ENCODE measurements at places on chromosomes 7 and 10. TPM values are rescaled to one million over a fixed set of nuclear protein-coding genes. Genes with fewer than 3 reads are reported as not detected.

GRCh38 chr10:91201213-91201996, 19.1 kb upstream of the PCGF5 start:
- peak overlapping the region; percentile 12 for H3K4me3 ChIP-seq
- DNase-seq, result peak; percentile 59
- peaks cover 65% of the 10 kb centered on the region for H3K4me1 ChIP-seq
- H3K36me3 ChIP-seq, result no peaks in the 10 kb centered on the region

DNA sequence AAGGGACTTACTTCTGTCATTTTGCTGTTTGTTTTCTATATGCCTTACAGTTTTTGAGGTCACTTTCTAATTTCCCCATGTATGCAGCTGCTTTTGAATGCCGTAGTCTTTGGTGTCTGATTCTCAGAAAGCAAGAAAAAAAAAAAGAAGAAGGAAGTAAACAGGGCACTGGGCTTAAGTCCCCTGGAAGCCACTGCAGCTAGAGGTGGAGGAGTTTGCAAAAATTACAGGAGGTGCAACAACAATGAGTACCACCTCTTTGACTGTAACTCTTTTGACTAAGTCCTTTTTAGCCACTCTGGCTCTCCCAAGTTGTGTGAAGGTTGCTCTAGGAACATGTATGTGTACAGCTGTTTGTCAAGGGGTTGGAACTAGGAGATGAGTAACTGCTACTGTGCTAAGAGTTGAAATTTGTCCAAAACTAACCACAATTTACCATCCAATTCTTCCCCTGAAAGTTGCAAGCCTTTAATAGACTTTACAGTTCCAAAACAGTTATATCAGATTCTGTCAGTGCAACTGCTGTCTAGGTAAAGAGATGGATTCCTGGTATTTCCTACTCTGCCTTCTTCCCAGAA, 588.0 kb upstream of the LRRN3 start:
- H3K36me3 ChIP-seq, result no peaks in the 10 kb centered on the region
- H3K4me3 ChIP-seq, result no peak overlapping the region
- no peak for DNase-seq
- H3K4me1 ChIP-seq, result no peaks in the 10 kb centered on the region
- H3K27me3 ChIP-seq, result no peaks in the 10 kb centered on the region
- no peak overlapping the region for H3K27ac ChIP-seq

- no peaks in the 10 kb centered on the region for H3K27me3 ChIP-seq
- H3K36me3 ChIP-seq, result no peaks in the 10 kb centered on the region
- H3K4me1 ChIP-seq, result no peaks in the 10 kb centered on the region
- DNase-seq, result no peak
Measured at GRCh38 chr7:50653126-50653864, 88.1 kb upstream of the DDC start.

DNA sequence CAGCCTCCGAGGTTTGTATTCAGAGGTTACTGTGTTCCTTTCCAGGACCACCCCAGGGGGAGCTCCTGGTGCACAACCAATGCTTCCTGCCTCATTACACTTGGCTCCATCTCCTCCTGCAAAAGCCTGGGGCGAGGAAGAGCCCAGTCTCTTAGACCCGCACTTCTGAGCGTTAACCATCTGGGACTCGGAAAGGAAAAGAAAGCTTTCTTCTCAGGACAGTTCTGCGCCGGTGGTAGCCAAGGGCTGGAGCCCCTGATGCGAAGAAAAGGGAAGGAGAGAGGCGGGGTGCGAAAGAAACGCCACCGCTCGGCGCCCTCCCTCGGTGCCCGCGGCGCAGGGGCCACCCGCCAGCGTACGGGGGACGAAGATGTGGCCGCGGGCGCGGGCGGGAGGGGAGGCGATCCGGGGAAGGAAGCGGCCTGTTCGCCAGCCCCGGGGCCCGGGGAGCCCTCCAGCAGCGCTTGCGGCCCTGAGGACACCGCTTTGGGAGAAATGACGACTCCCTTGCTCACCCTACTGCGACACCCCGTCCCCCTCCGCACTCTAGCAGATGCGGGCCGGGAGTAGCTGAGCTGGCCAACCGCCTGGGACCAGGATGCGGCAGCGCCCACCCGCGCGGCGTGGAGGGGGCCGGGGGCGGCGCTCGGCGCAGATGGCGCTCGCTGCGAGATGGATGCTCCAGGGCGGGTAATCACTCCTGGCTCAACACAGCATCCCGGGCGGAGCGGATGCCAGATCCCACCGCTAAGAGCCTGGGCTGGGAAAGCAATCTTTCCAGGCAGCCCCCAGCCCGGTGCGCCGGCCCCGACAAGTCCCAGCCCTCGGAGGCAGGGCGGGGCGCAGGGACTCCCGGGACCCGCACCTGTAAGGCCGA, 1.3 kb downstream of the NRCAM start:
- H3K4me1 ChIP-seq, result no peaks in the 10 kb centered on the region
- H3K36me3 ChIP-seq, result no peaks in the 10 kb centered on the region
- no peaks in the 10 kb centered on the region for H3K27me3 ChIP-seq

The PRKG1 gene
- not detected for total RNA-seq

DNA sequence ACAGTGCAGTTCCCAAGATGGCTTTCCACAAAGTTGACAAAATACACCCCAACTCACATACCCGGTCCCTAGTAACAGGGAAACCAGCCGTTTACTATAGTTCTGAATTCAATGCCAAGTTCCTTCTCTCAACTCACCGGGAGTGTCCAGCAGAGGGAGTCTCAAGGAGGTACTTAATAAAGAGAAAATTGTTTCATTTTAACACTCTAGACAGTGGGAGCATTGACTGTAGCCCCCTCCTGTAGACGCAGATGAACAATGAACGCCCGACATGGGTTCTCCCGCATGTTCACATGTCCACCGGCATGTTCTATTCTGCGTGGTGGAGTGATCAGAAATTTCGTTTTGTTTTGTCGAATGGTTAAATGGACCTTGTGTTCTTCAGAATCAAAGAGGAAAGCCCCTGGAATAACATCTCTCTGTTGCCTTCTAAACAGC, 1.9 kb downstream of the HIPK2 start:
- H3K27ac ChIP-seq, result peak overlapping the region; percentile 89
- H3K36me3 ChIP-seq, result no peaks in the 10 kb centered on the region

The HSPA14 gene
- total RNA-seq, result 17.6 TPM

The AMPH gene
- total RNA-seq, result not detected

The EPDR1 gene
- 0.81 TPM for total RNA-seq

The PIK3CG gene
- 54.9 TPM for total RNA-seq

The FAM24B gene
- total RNA-seq, result 9.9 TPM

GRCh38 chr10:60388116-60388625, 1.5 kb downstream of the ANK3 start:
- H3K36me3 ChIP-seq, result no peaks in the 10 kb centered on the region
- H3K27ac ChIP-seq, result no peak overlapping the region
- DNase-seq, result no peak
- no peak overlapping the region for H3K4me3 ChIP-seq

DNA sequence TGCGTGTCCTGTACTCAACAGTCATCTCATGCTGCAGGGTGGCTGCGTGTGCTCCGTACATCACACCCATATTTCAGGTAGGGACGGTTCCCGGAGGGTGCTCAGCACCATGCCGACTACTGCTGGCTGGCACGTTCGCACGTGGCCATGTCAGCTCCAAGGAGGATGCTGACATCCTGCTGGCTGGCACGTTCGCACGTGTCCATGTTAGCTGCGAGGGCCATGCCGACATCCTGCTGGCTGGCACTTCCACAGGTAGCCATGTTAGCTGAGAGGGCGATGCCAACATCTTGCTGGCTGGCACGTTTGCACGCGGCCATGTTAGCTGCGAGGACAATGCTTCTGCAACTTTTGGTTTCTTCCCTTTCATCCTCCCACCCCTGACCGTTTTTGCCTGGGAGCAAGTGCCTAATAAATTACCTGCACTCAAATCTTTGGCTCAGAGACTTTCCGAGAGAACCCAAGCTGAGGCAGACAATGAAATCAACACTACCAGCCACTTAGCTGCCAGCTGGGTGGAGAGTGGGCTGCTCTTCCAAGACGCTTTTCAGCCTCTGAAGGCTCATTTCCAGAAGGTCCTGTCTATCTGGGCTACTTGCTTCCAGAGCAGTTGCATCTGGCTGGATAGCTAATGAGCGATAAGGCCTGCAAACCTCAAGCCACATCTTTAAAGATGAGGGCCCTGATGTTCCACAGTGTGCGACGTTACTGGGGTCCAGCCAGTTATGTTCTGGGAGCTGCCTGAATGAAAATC, 104.6 kb downstream of the WDR37 start:
- H3K36me3 ChIP-seq, result no peaks in the 10 kb centered on the region
- no peak overlapping the region for H3K27ac ChIP-seq
- no peaks in the 10 kb centered on the region for H3K4me1 ChIP-seq

- H3K4me1 ChIP-seq, result no peaks in the 10 kb centered on the region
- H3K27me3 ChIP-seq, result no peaks in the 10 kb centered on the region
Measured at GRCh38 chr7:17009007-17009719, 127.4 kb upstream of the AGR3 start.

The IDI2 gene
- total RNA-seq, result not detected

DNA sequence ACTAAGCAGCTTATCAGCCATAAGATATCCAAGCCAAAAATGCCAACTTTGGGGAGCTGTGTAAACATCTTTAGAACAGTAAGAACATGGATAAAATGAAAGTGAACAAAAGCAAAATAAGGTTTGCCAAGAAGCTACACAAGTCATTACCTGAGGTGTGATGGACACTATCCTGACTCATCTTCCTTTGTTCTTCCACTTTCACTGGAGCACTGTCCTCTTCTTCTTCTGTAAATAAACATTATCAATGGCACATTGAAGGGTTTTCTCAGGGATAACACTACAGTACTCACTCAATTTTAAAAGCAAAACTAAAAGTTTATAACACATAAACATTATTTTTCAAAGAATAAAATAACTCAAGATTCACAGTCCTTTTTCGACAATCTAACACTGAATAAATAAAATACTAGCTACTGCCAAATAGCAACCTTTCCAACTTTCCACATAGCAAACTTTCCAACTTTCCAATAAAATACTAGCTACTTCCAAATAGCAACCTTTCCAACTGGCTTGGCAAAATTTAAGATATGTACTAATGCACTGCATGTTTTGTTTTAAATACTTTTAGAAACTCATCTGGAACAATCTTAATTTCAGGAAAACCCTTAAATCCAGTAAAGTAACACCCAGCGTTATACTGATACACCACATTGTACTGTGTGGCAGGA, 174.1 kb downstream of the SKAP2 start:
- DNase-seq, result no peak
- no peaks in the 10 kb centered on the region for H3K36me3 ChIP-seq
- no peaks in the 10 kb centered on the region for H3K4me1 ChIP-seq
- no peak overlapping the region for H3K4me3 ChIP-seq
- H3K27me3 ChIP-seq, result peaks cover 6% of the 10 kb centered on the region
- no peak overlapping the region for H3K27ac ChIP-seq

- H3K36me3 ChIP-seq, result no peaks in the 10 kb centered on the region
- H3K4me1 ChIP-seq, result no peaks in the 10 kb centered on the region
- H3K4me3 ChIP-seq, result no peak overlapping the region
- DNase-seq, result no peak
- no peak overlapping the region for H3K27ac ChIP-seq
- no peaks in the 10 kb centered on the region for H3K27me3 ChIP-seq
Measured at GRCh38 chr7:80815733-80816132, 103.1 kb downstream of the SEMA3C start.

- no peaks in the 10 kb centered on the region for H3K4me1 ChIP-seq
- no peaks in the 10 kb centered on the region for H3K27me3 ChIP-seq
- H3K4me3 ChIP-seq, result no peak overlapping the region
- no peaks in the 10 kb centered on the region for H3K36me3 ChIP-seq
- H3K27ac ChIP-seq, result no peak overlapping the region
Measured at GRCh38 chr7:76074972-76075370, 27.1 kb downstream of the MDH2 start.

The OAT gene
- 47.0 TPM for total RNA-seq

GRCh38 chr7:148256433-148256832, 334.1 kb upstream of the C7orf33 start:
- DNase-seq, result no peak
- no peaks in the 10 kb centered on the region for H3K36me3 ChIP-seq
- H3K4me3 ChIP-seq, result no peak overlapping the region
- H3K27me3 ChIP-seq, result no peaks in the 10 kb centered on the region
- no peak overlapping the region for H3K27ac ChIP-seq
- no peaks in the 10 kb centered on the region for H3K4me1 ChIP-seq

DNA sequence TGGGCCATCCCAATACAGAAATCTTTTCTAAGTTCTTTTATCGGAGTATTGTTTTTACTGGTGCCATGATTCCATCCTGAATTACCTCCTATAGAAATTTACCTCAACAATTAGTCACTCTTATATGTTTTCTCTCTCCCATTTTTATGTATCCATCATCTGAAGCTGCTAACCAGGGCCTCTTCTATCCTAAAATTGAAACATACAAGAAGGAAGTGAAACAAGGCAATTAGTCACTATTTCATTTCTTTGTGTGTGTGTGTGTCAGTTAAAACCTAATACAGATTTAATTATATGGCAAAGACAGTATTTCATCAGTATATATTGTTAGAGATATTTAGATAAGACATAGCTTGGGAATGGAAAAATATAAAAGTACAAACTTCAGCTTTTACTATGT, 148.4 kb upstream of the AHR start:
- H3K36me3 ChIP-seq, result no peaks in the 10 kb centered on the region
- H3K27me3 ChIP-seq, result no peaks in the 10 kb centered on the region
- no peak overlapping the region for H3K4me3 ChIP-seq
- no peak overlapping the region for H3K27ac ChIP-seq
- H3K4me1 ChIP-seq, result no peaks in the 10 kb centered on the region

DNA sequence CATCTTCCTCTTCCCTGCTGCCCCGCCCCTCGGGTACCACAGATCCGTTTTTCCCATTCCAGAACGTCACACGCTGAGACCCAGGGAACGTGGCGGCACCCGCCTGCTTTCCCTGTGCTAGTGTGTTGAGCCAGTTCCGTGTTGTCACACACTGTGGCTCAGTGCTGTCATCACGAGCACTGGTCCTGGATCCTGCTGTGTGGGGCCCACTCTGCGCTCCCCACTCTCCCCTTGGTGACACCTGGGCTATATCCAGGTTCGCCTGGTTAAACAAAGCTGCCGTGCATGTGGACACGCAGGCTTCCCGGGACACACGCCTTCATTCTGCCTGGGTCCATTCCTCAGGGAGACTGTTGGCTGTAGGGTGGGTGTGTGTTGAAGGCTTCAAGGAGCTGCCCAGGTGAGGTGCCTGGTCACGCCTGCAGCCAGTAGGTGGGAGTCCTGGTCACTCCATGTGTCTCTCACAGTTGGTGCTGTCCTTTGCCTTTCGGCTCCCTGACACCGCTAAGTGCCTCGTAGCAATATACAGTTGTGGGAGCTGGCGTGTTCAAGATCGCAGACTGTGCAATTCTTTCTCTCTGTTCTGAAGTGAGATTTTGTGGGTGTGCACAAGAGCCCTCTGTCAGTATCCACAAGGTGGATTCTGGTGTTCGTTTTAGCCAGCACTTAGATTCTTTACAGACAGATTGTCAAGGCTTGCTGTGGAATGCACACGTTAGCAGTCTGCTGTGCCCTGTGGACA, 88.6 kb downstream of the INPP5A start:
- H3K4me1 ChIP-seq, result no peaks in the 10 kb centered on the region
- H3K36me3 ChIP-seq, result no peaks in the 10 kb centered on the region
- no peaks in the 10 kb centered on the region for H3K27me3 ChIP-seq
- H3K27ac ChIP-seq, result no peak overlapping the region

DNA sequence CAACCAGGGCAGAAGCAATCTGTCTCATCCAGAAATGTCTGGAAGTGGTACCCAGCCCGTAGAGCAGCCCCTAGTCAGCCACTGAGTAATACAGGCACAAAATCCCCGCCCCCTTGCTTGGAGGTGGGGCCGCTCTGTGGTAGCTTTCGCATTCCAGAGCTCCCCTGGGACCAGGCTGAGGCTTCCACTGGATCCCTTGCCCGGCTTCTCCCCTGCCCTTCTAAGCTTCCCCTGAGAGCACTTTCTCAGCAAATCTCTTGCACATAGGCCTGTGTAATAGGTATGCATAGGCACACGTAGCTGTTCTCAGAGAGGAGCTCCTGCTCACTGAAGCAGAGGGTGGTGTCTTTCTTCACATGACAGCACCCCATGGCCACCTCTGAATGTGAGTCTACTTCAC, 144.2 kb downstream of the BMS1 start:
- no peak overlapping the region for H3K27ac ChIP-seq
- DNase-seq, result no peak
- no peaks in the 10 kb centered on the region for H3K4me1 ChIP-seq
